ENCODE measurements at places on chromosomes 6 and 20.

GRCh38 chr20:59062081-59062480, 19.5 kb upstream of the PRELID3B start:
- no peak for DNase-seq

DNA sequence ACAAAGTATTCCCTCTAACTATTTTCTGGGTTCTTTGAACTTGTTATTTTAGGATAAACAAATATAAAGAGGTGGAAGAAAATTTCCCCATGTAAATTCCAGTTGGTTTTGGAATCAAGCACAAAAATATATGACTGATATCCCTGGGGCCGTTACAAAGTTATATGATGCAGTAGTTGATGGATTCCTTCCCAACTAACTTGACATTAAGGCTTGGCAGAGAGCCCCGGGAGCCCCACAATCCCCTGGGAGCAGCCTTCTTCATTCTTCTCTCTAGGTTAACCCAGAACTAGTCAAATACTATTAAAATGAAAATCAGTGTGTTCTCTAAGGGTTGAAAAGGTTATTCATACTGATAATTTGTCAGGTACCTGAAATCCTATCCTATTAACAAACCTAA, 508.9 kb upstream of the SOX4 start:
- no peak for DNase-seq

DNA sequence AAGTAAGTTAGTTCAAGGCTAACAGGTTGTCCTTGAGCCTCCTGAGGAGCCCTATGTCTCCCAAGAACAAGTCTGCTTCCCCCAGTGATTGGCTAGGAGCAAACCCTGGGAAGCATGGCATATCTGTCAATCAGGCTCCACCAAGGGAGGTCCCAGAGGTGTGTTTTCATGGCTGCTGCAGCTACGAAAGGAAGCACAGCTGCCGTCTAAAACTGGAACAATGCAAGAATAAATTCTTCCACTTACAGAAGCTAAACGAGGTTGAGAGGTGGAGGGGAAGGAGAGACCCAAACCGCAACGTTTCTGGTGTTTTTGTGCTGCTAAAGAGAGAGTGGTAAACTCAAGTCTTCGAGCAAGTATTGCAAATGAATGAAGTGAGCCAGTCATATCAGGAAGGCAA, 4.9 kb upstream of the PTGIS start:
- DNase-seq, result no peak

- no peak for DNase-seq
These were observed 10.0 kb downstream of the GMPR start for GRCh38 chr6:16248271-16248853.

DNA sequence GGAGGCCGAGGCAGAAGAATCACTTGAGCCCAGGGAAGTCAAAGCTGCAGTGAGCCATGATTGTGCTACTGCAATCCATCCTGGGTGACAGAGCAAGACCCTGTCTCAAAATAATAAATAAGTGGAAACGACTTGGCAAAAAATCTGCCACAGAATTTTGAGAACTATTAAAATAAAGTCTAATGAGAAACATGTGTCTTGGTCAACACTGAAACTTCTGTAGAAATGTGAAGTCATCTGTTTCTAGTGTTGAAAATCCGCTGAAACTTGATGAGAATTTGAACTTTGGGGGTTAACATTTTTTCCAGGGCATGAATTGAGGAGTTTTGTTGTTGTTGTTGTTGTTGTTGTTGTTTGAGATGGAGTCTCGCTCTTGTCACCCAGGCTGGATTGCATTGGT, 29.0 kb upstream of the BCLAF1 start:
- no peak for DNase-seq

Measured in activated CD4-positive, alpha-beta T cell treated with anti-CD3 and anti-CD28 coated beads for 1 hour (primary cell).